ENCODE measurements at places on chromosomes 16 and 17. TPM values are rescaled to one million over a fixed set of nuclear protein-coding genes. Genes with fewer than 3 reads are reported as not detected.

DNA sequence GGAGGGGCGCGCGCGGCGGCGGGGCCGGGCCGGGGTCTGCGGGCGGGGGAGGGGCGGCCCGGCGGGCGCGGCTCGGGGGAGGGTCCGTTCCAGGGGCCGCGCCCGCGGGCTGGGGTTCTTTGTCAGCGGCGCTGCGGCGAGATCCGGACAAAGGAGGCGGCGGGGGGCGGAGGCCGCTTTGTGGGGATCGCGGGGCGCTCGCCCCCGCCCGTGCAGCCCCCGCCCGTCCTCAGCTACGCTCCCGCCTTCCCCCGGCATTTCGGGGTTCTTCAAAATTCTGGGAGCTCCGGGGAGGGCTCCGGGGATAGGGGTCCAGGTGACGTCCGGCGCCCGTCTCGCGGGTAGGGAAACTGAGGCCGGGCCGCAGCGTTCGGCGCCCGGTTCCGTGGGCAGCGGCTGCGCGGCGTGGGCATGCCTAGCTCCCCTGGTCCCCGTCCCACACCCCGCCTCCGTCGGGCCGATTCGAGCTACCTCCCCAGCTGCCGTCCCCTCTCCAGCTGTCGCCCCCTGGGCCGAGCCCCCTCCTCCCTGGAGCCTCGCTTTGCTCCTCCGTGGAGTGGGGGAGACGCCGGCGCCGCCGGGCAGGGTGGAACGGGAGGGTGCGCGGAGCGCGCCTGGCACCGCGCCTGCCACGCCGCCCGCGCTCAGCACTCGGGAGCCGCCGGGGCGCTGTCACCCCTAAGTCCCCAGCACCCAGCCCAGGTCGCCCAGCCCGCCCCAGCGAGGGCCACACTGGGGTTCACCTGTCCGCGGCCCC is 546 bp downstream of the SNN start:
- peak overlapping the region; percentile 86 for H3K27ac ChIP-seq
- DNase-seq = no peak
- H3K4me1 ChIP-seq = peaks cover 39% of the 10 kb centered on the region
- H3K4me3 ChIP-seq = peak overlapping the region; percentile 95

- no peaks in the 10 kb centered on the region for H3K27me3 ChIP-seq
- no peak overlapping the region for H3K4me3 ChIP-seq
- no peaks in the 10 kb centered on the region for H3K4me1 ChIP-seq
- DNase-seq = no peak
These were observed 44.1 kb downstream of the CRLF3 start for GRCh38 chr17:30780343-30780742.

GRCh38 chr17:66775881-66776400 is 59.0 kb upstream of the CACNG5 start:
- DNase-seq = no peak
- H3K36me3 ChIP-seq = no peaks in the 10 kb centered on the region
- H3K27me3 ChIP-seq = no peaks in the 10 kb centered on the region
- H3K4me1 ChIP-seq = no peaks in the 10 kb centered on the region

DNA sequence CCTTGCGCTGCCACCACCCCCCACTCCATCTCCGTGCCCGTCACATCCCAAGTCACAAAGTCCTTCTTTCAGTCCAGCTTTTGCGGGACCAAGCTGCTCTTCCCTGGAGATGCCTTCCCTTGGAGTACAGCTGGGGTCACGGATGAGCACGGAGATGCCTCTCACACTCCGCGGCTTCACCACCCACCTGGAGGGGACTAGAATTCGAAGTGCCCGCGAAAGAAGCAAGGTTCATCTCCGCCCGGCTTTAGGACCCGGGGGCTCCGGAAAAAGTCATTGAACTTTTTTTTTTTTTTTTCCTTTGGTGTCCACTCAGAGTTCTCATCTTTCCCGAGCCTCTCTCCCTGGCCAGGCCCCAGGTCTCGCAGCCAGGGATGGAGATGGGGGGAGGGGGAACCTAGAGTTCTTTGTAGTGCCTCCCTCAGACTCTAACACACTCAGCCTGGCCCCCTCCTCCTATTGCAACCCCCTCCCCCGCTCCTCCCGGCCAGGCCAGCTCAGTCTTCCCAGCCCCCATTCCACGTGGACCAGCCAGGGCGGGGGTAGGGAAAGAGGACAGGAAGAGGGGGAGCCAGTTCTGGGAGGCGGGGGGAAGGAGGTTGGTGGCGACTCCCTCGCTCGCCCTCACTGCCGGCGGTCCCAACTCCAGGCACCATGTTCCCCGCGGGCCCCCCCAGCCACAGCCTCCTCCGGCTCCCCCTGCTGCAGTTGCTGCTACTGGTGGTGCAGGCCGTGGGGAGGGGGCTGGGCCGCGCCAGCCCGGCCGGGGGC is at the start of gene FKBP10:
TSS of gene FKBP10 (plus strand) at position 624 of the 771 bp plus-strand sequence. CDS start at position 655, 31 bp downstream.
- H3K27ac ChIP-seq = peak within 1 kb of the TSS; percentile 63
- H3K36me3 ChIP-seq = no peaks in the 10 kb centered on the region
- H3K4me3 ChIP-seq = peak within 1 kb of the TSS; percentile 65
- DNase-seq = peak; percentile 64

GRCh38 chr17:31517524-31517923 is 126.0 kb downstream of the RAB11FIP4 start:
- H3K36me3 ChIP-seq = no peaks in the 10 kb centered on the region
- no peaks in the 10 kb centered on the region for H3K27me3 ChIP-seq
- H3K4me1 ChIP-seq = peaks cover 3% of the 10 kb centered on the region
- H3K4me3 ChIP-seq = no peak overlapping the region
- no peak overlapping the region for H3K27ac ChIP-seq
- no peak for DNase-seq

- DNase-seq = no peak
- H3K27me3 ChIP-seq = no peaks in the 10 kb centered on the region
- no peak overlapping the region for H3K27ac ChIP-seq
- H3K4me3 ChIP-seq = no peak overlapping the region
- H3K36me3 ChIP-seq = no peaks in the 10 kb centered on the region
- no peaks in the 10 kb centered on the region for H3K4me1 ChIP-seq
These were observed 151.5 kb downstream of the KCNJ2 start for GRCh38 chr17:70320673-70321345.

- H3K4me1 ChIP-seq = peaks cover 57% of the 10 kb centered on the region
- peak overlapping the region; percentile 77 for H3K27ac ChIP-seq
- peaks cover 3% of the 10 kb centered on the region for H3K36me3 ChIP-seq
- no peak overlapping the region for H3K4me3 ChIP-seq
- DNase-seq = no peak
- no peaks in the 10 kb centered on the region for H3K27me3 ChIP-seq
These were observed 8.0 kb downstream of the FBXO31 start for GRCh38 chr16:87375426-87376135.

SP6 gene
- 0.37 TPM for total RNA-seq

KRT39 gene
- total RNA-seq = not detected
